Activated CD4-positive, alpha-beta T cell treated with anti-CD3 and anti-CD28 coated beads for 24 hours (primary cell): ENCODE measurements at places on chromosomes 12 and 14.

DNA sequence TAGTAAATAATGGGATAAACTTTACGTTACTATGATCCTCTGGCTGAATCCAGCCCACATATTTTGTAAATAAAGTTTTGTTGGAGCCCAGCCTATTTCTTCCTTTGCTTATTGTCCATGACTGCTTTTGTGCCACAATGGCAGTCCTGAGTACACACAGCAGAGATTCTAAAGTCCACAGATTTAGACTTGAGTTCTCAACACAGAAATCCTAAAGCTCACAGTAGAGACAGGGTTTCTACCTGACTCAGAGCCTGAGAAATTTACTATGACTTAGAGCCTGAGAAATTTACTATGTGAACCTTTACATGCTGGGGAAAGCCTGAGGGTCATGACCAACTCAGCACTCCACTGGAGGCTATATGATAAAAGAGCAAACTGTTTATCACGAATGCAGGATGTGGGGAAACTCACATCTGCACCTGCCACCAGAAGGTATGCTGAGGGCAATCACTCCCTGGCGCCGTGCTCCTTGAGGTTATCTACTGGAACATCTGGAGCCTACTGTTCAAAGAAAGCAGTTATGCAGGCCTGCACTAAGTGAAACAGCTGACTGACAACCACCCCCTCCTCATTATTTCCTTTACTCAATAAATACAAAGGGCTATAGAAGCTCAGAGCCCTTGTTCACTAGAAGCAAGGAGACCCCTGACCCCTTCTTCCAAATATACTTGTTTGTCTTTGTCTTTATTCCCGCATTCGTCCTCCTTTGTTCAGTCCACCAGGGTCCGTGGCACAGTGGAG, 52.6 kb upstream of the BICD1 start:
- DNase-seq, result no peak

DNA sequence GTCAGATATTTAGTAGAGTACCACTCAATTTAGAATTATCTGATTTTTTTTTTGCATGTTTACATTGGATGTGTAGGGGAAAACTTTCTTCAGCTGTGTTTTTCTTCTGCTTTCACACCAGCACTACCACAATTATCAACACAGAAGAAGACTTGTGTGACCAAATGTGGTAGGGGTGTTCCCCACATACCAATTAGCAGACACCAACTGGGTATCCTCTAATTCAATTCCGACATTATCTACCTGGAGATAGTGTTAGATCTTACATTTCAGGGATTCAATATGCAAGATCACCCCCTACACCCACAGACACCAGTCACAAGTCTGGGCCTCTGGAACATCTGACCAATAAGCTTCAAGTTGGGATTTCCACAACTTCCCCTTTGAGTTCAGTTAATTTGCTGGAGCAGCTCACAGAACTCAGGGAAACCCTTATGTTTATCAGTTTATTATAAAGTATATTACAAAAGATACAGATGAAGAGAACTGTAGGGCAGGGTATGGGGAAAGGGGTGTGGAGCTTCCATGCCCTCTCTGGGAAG, 4.1 kb upstream of the KLRG1 start:
- no peak for DNase-seq

DNA sequence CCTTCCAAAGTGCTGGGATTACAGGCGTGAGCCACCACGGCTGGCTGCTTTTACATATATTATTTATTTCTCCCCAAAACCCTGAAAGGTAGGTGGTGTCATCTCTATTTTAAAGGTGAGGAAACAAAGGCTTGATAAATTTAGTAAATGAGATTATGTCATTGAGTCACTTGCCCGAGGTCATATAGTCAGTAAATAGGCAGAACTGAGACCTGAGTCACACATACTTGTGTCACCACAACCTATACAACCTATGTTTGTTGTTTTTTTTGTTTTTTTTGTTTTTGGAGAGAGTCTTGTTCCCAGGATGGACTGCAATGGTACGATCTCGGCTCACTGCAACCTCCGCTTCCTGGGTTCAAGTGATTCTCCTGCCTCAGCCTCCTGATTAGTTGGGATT, 12.8 kb downstream of the TSFM start:
- DNase-seq, result no peak

DNA sequence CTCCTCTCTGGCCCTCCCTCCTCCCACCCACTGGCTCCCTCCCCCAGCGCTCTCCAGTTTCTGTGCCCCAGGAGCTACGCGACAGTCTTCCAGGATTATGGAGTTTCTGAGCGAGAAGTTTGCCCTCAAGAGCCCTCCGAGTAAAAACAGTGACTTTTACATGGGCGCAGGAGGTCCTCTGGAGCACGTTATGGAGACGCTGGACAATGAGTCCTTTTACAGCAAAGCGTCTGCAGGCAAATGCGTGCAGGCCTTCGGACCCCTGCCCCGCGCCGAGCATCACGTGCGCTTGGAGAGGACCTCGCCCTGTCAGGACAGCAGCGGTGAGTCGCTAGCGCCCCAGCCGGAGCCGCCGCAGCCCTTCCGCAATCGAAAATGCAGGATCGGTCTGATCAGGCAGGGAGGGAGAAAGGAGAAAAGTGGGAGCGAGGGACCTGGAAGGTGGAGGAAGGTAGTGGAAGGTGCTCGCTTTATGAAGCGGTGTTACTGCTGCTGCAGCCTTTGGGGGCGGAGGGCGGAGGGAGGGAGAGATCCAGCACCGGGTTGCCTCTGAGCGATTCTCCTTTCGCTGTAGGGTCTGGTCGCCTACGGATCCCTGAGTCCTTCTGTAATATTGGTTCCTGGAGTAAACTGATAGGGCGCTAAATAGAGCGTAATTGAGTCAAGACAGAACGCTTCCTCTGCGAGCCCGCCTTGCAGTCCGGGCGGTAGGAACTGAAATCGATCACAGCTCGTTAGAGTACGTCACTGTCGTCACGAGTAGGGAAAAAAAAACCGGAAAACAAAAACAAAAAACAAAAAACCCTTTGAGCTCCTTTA, at the start of gene ALX1:
ALX1 (plus strand) TSS at position 56 of the 819 bp plus-strand sequence; CDS start at position 98, 42 bp downstream.
- no peak for DNase-seq

- no peak for DNase-seq
These were observed 72.7 kb downstream of the NOVA1 start for GRCh38 chr14:26525085-26525484.

DNA sequence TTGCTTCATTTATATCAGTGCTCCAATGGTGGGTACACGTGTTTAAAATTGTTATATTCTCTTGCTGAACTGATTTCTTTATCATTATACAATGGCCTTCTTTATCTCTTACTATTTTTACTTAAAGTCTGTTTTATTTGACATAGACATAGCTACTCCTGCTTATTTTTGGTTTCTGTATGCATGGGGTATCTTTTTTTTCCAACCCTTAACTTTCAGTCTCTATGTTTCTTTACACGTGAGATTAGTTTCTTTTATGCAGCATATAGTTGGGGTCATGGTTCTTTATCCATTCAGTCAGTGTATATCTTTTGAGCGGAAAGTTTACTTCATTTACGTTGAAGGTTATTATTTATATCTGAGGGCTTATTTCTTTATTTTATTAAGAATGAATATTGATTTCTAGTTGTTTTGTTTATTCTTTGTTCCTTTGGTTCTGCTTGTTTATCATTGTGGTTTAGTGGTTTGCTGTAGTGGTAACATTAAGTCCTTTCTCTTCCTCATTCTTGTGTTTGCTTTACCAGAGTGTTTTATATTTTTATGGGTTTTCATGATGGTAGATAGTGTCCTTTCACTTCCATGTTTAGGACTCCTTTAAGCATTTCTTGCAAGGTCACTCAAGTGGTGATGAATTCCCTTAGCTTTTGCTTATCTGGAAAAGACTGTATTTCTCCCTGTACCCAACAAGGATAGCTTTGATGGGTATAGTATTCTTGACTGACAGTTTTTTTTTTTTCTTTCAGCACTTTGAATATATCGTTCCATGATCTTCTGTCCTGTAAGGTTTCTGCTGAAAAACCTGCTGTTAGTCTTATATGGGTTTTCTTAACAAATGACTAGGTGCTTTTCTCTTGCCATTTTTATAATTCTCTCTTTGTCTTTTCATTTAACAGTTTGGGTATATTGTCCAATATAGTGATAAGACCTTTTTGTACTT, 38.3 kb upstream of the FAR2 start:
- DNase-seq, result no peak

DNA sequence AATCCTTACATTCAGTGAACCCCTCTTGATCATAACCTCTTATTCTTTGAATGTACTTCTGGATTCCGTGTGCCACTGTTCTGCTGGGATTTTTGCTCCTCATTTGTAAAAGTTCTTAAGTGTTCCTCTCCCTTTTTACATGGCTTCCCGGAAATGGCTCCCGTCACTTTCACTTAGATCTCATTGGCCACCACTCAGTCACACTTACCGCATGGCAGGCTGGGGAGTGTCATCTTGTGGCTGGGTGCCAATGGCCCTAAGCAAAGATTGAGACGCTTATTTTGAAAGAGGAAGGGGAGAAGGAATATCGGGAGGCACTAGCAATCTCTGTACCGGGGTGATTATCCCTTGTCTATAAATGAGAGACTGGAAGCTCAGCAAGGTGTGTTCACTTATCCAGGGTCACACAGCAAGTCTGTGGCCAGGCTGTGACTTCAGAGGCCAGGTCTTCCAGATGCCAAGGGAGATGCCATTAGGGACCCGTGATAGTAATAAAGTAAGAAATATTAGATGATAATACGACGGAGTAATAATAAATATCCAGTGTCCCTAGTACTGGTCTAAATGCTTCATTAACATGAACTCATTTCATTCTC, 68.8 kb downstream of the RNFT2 start:
- DNase-seq, result no peak

- no peak for DNase-seq
These were observed 74.3 kb downstream of the RASSF8 start for GRCh38 chr12:26032719-26033241.

DNA sequence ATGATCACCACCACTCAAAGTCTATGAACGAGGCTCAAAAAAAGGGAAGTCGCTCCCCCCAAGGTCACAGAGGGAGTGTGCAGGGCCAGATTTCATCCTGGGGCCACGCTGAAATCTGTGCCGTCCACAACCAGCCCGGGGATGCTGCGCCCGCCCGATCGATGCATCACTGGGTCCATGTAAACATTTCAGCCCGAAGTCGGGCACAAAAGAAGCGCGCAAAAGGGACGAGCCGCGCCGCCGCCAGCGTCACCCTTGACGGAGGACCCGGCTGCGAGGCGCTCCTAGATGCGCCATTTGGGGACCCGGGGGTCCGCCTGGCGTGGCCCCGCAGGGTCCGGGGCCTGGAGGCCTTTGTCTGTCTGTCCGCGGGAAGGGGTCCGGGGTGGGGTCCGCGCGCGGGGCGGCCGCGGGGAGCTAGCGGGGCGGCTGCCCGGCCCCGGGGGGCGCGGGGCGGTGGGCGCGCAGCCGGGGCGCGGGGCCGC, 503 bp downstream of the FBXO21 start:
- peak; percentile 6 for DNase-seq

GRCh38 chr12:68932961-68933893, at the start of gene CPM:
TSS of gene CPM (minus strand) at chr12:68933171. CDS start at chr12:68932837, 334 bp downstream.
- DNase-seq, result peak; percentile 67

DNA sequence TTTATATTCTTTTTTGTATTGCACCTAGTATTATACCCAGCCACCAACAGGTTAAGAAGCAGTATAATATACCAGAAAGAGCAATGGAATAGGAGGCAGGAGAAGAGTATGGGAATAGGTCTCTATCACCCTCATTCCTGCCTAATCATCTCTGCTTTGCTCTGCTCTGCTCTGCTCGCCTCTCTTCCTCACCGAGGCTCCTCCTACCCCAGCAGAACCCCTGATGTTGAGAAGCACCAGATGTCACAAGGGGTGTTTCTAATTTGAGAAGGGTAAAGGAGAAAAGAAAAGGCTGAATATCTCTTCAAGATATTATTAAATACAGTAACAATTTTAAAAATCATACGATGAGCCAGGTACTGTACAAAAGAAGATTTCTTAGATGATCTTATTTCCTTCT, 89.0 kb downstream of the STON2 start:
- no peak for DNase-seq

GRCh38 chr12:1886396-1887008, 31.9 kb downstream of the CACNA2D4 start:
- no peak for DNase-seq

- no peak for DNase-seq
These were observed 1.2 kb downstream of the KRT4 start for GRCh38 chr12:52812749-52813148.

DNA sequence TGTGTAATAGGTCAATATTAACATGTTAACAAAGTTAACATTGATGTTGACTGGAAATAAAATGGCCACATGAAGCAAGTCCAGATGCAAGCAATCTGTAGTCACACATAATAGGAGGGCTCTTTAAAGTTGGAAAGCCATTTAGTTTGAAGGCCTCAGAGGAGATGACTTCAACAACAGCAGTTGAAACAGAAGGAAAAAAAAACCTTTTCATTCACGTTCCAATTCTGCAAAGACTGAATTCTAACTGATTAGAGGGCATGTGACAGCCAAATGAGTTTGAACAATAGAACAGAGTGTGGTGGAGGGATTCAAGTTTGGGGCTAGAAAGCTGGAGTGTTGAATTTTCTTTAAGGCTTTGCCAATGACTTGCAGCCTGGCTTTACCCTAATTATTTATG, 41.5 kb upstream of the DAAM1 start:
- DNase-seq, result no peak

GRCh38 chr12:41293011-41293410, 104.9 kb downstream of the PDZRN4 start:
- DNase-seq, result no peak

GRCh38 chr12:89236237-89236636, 116.1 kb downstream of the DUSP6 start:
- no peak for DNase-seq
